Glutamatergic neuron (in vitro differentiated cells): ENCODE measurements at places on chromosomes 5 and 9. TPM values are rescaled to one million over a fixed set of nuclear protein-coding genes. Genes with fewer than 3 reads are reported as not detected.

Gene FYB1
- not detected for total RNA-seq

Gene CNTLN
- 11.3 TPM for total RNA-seq

Gene PCDH1
- total RNA-seq: 7.9 TPM

Gene CYLC2
- total RNA-seq: not detected

Gene DMRT3
- 1.7 TPM for total RNA-seq

DNA sequence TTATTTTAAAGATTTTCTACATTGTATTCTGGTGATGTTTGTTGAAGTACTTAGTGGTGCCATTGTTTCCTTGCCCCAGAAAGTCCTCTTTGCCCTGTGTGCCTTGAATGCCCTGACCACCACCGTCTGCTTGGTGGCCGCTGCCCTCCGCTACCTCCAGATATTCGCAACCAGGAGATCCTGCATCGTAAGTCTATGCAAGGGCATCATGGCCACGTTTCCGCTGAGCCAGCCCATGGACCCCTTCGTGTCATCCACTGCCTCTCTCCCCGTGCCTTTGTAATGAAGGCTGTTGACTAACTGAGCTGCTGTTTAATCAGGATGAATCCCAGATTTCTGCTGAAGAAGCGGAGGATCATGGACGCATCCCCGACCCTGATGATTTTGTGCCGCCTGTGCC lies 52.3 kb downstream of the ENTREP1 start:
- H3K27ac ChIP-seq: no peak overlapping the region
- no peak for DNase-seq
- peaks cover 5% of the 10 kb centered on the region for H3K27me3 ChIP-seq
- no peaks in the 10 kb centered on the region for H3K36me3 ChIP-seq
- peaks cover 20% of the 10 kb centered on the region for H3K4me1 ChIP-seq

GRCh38 chr9:34332076-34332964 lies 3.0 kb downstream of the NUDT2 start:
- H3K36me3 ChIP-seq: no peaks in the 10 kb centered on the region
- no peak overlapping the region for H3K4me3 ChIP-seq
- H3K27ac ChIP-seq: peak overlapping the region; percentile 74
- H3K4me1 ChIP-seq: peaks cover 26% of the 10 kb centered on the region
- no peak for DNase-seq
- H3K27me3 ChIP-seq: no peaks in the 10 kb centered on the region

- H3K4me1 ChIP-seq: no peaks in the 10 kb centered on the region
- peaks cover 3% of the 10 kb centered on the region for H3K27me3 ChIP-seq
- H3K36me3 ChIP-seq: no peaks in the 10 kb centered on the region
- DNase-seq: no peak
- no peak overlapping the region for H3K4me3 ChIP-seq
- no peak overlapping the region for H3K27ac ChIP-seq
Measured at GRCh38 chr5:178123094-178123965, 7.5 kb upstream of the RMND5B start.

GRCh38 chr5:112064271-112064701 lies 307.3 kb upstream of the NREP start:
- H3K27ac ChIP-seq: no peak overlapping the region
- H3K36me3 ChIP-seq: no peaks in the 10 kb centered on the region
- no peak for DNase-seq

DNA sequence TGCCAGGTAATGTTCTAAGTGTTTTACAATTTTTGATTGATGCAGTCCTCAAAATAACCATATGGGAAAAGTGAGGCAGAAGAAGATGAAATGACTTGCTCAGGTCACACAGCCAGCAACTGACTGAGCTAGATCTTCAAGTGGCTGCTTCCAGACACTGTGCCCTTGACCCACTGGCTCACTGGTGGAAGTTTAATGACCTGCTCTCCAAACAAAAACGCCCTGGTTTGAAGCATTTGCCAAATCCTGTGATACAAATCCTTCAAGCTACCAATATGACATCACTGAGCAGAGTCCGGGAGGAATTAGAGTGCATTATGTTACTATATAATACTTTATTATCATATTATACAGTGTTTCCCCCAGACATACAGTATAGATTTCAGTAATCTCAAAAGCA lies 459.4 kb downstream of the GADD45G start:
- no peaks in the 10 kb centered on the region for H3K36me3 ChIP-seq
- H3K4me1 ChIP-seq: peaks cover 10% of the 10 kb centered on the region
- DNase-seq: no peak
- H3K27me3 ChIP-seq: peaks cover 3% of the 10 kb centered on the region
- no peak overlapping the region for H3K27ac ChIP-seq

DNA sequence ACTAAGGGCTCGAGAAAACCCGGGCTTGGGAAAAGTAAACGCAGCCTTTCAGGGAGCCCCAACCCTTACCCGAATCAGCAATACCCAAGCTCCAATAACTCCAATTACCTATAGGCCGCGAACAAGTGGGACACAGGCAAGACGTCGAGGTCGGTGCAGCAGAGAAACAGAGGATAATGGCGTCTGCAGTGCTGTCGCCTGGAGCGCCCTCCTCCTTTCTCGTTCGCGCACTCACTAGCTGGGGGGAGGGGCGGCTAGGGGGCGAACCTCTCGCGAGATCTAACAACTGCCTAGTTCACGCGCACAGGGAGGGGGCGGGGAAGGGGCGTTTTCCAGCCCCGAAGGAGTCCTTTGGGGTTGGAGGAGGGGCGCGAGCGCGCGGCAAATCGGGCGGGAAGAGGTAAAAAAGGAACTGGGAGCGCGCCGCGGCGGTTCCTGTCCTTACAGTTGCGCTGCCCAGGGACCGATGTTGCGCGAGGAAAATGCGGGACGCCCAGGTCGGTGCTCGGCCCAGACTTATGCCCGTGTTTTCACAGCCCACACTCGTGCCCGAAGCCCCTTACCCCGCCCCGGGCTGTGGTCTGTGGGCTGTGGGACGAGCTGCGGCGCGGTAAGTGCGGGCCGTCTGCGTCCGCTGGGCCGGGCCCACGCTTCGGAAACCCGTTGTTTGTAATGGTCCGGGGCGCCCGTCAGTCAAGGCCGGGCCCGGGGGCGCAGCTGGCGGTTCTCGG lies at the start of gene RMI1:
Gene RMI1 (plus strand): TSS at position 411 of the 731 bp plus-strand sequence. CDS start 20,182 bp downstream, outside the sequence.
- H3K36me3 ChIP-seq: no peaks in the 10 kb centered on the region
- peak; percentile 99 for DNase-seq
- peaks cover 16% of the 10 kb centered on the region for H3K27me3 ChIP-seq
- peak within 1 kb of the TSS; percentile 99 for H3K4me3 ChIP-seq

GRCh38 chr9:77594963-77595362 lies 53.2 kb downstream of the GNA14 start:
- no peaks in the 10 kb centered on the region for H3K36me3 ChIP-seq
- H3K4me3 ChIP-seq: no peak overlapping the region
- DNase-seq: no peak
- H3K27ac ChIP-seq: no peak overlapping the region

DNA sequence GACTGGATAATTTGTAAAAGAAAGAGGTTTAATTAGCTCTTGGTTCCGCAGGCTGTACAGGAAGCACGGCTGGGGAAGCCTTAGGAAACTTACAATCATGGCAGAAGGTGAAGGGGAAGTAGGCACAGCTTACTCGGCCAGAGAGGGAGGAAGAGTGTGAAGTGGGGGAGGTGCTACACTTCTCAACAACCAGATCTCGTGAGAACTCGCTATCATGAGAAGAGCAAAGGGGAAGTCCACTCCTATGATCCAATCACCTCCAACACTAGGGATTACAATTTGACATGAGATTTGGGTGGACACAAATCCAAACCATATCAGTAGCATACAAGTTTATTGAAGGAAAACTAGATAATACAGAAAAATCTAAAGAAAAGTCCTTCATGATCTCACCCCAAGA lies 39.9 kb downstream of the NEURL1B start:
- peaks cover 6% of the 10 kb centered on the region for H3K36me3 ChIP-seq
- H3K4me1 ChIP-seq: peaks cover 4% of the 10 kb centered on the region
- H3K4me3 ChIP-seq: no peak overlapping the region
- no peak overlapping the region for H3K27ac ChIP-seq

- no peak for DNase-seq
- peaks cover 7% of the 10 kb centered on the region for H3K4me1 ChIP-seq
- H3K36me3 ChIP-seq: peaks cover 4% of the 10 kb centered on the region
- H3K4me3 ChIP-seq: no peak overlapping the region
- no peak overlapping the region for H3K27ac ChIP-seq
- H3K27me3 ChIP-seq: peaks cover 5% of the 10 kb centered on the region
Measured at GRCh38 chr5:149387982-149388381, 8.9 kb upstream of the IL17B start.

- no peak for DNase-seq
- H3K4me3 ChIP-seq: no peak overlapping the region
- H3K4me1 ChIP-seq: no peaks in the 10 kb centered on the region
- no peak overlapping the region for H3K27ac ChIP-seq
Measured at GRCh38 chr9:4108754-4109465, 191.0 kb downstream of the GLIS3 start.

DNA sequence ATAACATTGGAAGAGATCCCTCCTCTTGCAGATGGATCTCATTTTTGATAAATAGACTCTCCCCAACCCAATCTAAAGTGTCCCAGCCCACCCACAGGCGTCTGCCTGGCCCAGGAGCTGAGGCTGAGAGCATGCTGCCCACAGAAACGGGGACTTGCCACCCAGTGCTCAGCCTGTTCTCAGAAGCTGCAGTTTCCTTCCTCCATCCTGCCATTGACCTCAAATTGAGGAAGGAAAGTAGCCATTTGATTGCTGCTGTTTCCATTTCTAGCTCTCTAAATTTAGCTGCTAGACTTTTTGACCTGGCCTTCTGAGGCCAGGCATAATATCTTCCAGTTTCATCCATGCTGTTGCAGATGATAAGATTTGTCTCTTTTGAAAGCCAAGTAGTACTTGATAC lies 31.1 kb upstream of the FRMD3 start:
- H3K4me1 ChIP-seq: no peaks in the 10 kb centered on the region
- H3K27me3 ChIP-seq: no peaks in the 10 kb centered on the region
- H3K36me3 ChIP-seq: peaks cover 6% of the 10 kb centered on the region
- no peak overlapping the region for H3K27ac ChIP-seq

DNA sequence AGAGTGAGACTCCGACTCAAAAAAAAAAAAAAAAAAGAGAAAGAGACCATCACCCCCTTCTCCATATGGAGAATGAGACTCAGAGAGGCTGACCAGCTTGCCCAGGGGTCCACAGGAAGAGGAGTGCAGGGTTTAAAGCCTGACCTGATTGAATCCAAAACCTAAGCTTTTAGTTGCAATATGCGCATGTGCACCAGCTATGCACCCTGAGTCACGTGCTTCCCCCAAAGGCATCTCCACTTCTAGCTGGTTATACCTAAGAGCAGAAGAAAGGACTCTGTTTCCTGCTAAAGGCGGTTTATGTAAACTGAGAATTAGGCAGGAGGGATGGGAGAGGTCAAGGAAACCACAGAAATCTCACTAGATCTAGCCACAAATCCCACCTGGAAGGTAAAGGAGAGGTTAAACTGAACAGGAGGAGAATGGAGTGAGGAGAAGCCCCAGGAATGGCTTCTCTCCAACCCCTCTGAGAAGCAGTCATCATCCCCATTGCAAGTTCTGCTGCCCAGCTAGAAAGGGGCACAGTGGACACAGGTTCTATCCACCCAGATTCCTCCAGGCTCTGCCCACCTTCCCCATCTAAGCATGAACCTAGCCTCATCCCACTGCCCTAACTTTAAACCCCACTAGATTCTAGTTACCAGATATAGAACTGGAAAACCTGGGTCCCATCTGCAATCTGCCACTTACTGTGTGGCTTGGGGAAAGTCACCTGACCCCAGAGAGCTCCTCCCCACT lies 171.3 kb downstream of the ACTL7B start:
- H3K27ac ChIP-seq: no peak overlapping the region
- no peak overlapping the region for H3K4me3 ChIP-seq
- H3K4me1 ChIP-seq: no peaks in the 10 kb centered on the region
- peaks cover 2% of the 10 kb centered on the region for H3K27me3 ChIP-seq
- DNase-seq: no peak

GRCh38 chr5:14928661-14929060 lies 57.1 kb upstream of the ANKH start:
- no peaks in the 10 kb centered on the region for H3K27me3 ChIP-seq
- no peak overlapping the region for H3K27ac ChIP-seq
- no peaks in the 10 kb centered on the region for H3K4me1 ChIP-seq

DNA sequence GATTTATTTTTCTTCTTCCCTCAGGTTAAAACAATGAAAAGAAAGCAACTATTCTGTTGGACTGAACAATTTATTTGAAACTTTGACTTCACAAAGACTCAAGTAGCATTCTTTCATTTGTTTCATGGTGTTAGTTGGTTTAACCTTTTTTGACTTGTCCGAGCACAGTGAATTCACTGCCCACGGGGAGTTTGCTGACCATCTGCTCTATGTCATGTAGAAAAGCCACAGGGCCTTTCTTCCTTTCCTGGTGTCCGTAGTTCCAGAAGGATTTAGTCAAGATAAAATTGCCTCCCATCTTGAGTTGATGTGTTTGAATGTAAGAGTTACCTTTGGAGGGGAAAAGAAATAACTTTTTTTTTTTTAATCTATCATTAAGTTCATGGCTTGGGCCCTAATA lies 55.1 kb upstream of the ZNF608 start:
- H3K27me3 ChIP-seq: peaks cover 2% of the 10 kb centered on the region
- peak; percentile 25 for DNase-seq
- peak overlapping the region; percentile 91 for H3K27ac ChIP-seq
- peak overlapping the region; percentile 47 for H3K4me3 ChIP-seq
- H3K4me1 ChIP-seq: peaks cover 20% of the 10 kb centered on the region

DNA sequence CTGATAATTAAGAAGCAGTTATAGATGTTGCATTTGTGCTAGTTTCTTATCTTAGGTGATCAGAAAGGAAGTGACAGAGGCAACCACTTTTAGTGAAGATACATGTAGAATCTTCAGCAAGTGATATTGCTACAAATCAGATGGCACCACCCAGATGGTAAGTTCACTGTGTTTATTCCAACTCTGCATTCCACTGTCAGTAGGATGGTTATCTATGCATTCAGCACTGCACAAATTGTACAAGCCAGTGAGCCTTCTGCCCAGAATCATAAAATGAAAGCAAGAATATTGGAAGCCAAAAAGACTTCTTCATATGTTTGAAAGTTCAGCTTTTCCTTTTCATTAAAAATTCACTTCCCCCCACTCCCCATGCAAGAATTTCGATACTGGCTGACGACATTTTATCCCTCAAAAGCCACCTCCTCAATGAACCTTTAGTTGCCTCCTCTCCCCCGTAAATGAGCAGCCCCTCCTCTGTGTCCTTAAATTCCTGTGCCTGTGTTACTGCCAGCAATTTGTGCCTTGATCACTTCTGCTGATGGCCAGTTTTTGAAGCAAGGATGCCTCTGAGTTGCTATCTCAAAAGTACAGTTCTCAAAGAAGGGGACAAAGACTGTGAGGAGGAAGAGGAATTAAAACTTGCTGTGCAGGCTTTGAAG lies 91.6 kb downstream of the ZSWIM6 start:
- H3K4me1 ChIP-seq: no peaks in the 10 kb centered on the region
- H3K27me3 ChIP-seq: peaks cover 2% of the 10 kb centered on the region
- H3K27ac ChIP-seq: no peak overlapping the region

- H3K27me3 ChIP-seq: peaks cover 13% of the 10 kb centered on the region
- H3K4me3 ChIP-seq: no peak overlapping the region
- DNase-seq: no peak
- H3K27ac ChIP-seq: peak overlapping the region; percentile 49
- H3K4me1 ChIP-seq: peaks cover 20% of the 10 kb centered on the region
Measured at GRCh38 chr9:98575379-98576346, 133.1 kb downstream of the GABBR2 start.
